ENCODE measurements at places on chromosomes 6 and 20. TPM values are rescaled to one million over a fixed set of nuclear protein-coding genes. Genes with fewer than 3 reads are reported as not detected.
A peak's percentile ranks its signal among the peaks of the same experiment; 100 is the strongest.

GRCh38 chr6:159899994-159900745, 9.4 kb downstream of the MAS1 start:
- no peak overlapping the region for H3K4me3 ChIP-seq
- DNase-seq = no peak
- no peaks in the 10 kb centered on the region for H3K36me3 ChIP-seq

DNA sequence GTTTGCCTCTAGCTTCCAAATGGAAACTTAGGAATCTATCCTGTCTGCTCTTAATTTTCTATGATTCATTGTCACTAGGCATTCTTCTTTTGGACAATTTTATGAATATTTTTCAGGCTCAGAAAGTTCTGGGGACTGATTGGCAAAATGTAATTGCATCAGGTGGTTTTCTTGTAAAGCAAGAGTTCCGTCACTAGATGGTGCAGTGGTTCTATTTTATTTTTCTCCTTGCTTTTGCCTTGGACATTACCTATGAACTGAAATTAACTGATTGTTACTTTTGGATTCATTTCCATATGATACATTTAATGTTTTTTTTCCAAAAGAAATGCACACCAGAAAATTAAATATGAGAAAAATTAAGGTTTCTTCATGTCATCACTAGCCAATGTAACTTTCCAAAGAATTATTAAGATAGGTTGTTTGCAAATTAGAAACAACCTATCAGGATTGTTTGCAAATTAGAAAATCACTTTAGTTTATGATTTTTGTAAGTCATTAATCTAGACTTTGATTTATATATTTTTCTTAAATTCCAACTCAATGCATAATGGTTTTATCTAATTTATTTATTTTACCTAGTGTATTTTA, 48.0 kb downstream of the TMEM170B start:
- H3K27me3 ChIP-seq = no peaks in the 10 kb centered on the region
- DNase-seq = no peak
- no peaks in the 10 kb centered on the region for H3K36me3 ChIP-seq
- H3K4me1 ChIP-seq = peaks cover 37% of the 10 kb centered on the region
- H3K27ac ChIP-seq = no peak overlapping the region
- H3K4me3 ChIP-seq = no peak overlapping the region

DNA sequence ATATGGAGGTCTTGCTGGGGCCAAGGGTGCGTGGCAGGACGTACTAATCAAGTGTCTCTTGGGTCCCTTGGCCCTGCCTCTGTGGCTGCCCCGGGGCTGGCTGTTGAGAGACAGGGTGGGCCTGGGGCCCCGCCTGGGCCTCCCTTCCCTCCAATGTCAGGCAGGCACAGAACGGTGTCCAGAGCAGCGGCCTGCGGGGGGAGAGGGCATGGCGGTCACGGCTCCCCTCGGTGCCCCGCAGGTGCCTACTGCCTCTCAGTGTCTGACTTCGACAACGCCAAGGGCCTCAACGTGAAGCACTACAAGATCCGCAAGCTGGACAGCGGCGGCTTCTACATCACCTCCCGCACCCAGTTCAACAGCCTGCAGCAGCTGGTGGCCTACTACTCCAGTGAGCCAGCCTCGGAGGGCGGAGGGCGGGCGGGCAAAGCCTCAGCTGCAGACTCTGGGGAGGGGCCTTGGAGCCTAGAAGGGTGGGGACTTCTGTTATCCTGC, 50.0 kb downstream of the SRC start:
- H3K4me1 ChIP-seq = peaks cover 21% of the 10 kb centered on the region
- no peaks in the 10 kb centered on the region for H3K27me3 ChIP-seq
- no peak overlapping the region for H3K4me3 ChIP-seq
- H3K36me3 ChIP-seq = peaks cover 2% of the 10 kb centered on the region
- no peak for DNase-seq

TCF15 gene
- 0.90 TPM for total RNA-seq

DEFB132 gene
- not detected for total RNA-seq

MAPK14 gene
- total RNA-seq = 54.8 TPM

DNA sequence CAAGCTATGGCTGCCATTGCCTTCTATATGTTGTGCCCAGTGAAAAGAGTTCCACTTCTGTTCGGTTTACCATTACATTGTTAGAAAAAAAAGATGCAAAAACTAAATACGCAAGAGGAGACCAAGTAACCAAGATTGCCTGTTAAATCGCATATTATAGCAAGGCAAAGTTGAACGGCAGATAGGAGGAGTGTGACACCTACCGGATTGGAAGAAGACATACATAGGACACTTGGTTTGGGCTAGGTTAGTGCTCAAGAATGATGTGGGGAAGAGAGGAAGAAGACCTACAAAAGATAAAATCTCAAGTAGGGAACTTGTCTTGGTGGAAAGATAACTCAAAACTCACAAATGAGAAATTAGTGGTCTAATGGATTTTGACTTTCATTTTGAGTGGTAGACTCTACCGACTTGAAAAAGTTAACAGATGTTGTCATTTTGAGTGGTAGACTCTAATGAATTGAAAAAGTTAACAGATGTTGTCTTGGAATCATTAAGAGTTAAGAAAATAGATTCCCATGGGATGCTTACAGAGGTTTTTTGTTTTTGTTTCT, 95.5 kb downstream of the F13A1 start:
- peaks cover 31% of the 10 kb centered on the region for H3K27me3 ChIP-seq
- H3K4me1 ChIP-seq = no peaks in the 10 kb centered on the region
- H3K36me3 ChIP-seq = no peaks in the 10 kb centered on the region
- DNase-seq = no peak
- H3K4me3 ChIP-seq = no peak overlapping the region

- peaks cover 11% of the 10 kb centered on the region for H3K4me1 ChIP-seq
- no peak overlapping the region for H3K4me3 ChIP-seq
- H3K27me3 ChIP-seq = no peaks in the 10 kb centered on the region
- peak overlapping the region; percentile 1 for H3K27ac ChIP-seq
- no peak for DNase-seq
- H3K36me3 ChIP-seq = no peaks in the 10 kb centered on the region
Observed at GRCh38 chr6:156280065-156280464, 497.1 kb upstream of the ARID1B start.

Data from mesothelial cell of epicardium (in vitro differentiated cells).